Fibroblast of skin of right quadriceps (primary cell): ENCODE measurements at places on chromosomes 16 and 17.

- DNase-seq, result no peak
Measured at GRCh38 chr16:73304008-73304774, 256.3 kb upstream of the ZFHX3 start.

GRCh38 chr17:82200743-82201497 lies 11.7 kb downstream of the CCDC57 start:
- no peak for DNase-seq

DNA sequence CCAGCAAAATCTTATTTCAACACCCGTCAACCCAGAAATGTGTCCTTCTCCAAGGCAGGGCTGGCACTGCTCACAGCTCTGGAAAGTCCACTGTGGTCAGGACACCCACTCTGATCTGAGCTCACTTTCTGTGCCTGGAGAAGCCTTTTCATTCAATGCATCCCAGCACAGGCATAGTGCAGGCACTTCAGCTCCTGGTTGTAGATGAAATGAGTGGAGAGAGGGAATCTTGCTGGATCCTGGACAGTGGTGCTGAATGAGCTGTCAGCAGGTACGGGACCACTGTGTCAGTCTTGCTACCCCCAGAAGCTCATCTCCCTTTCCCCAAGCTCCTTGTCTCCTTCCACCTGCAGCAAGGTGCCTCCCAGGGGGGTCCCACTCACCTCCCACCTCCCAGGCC lies 86.1 kb upstream of the SALL1 start:
- DNase-seq, result no peak

GRCh38 chr16:521381-522210 lies 5.9 kb upstream of the CAPN15 start:
- no peak for DNase-seq

DNA sequence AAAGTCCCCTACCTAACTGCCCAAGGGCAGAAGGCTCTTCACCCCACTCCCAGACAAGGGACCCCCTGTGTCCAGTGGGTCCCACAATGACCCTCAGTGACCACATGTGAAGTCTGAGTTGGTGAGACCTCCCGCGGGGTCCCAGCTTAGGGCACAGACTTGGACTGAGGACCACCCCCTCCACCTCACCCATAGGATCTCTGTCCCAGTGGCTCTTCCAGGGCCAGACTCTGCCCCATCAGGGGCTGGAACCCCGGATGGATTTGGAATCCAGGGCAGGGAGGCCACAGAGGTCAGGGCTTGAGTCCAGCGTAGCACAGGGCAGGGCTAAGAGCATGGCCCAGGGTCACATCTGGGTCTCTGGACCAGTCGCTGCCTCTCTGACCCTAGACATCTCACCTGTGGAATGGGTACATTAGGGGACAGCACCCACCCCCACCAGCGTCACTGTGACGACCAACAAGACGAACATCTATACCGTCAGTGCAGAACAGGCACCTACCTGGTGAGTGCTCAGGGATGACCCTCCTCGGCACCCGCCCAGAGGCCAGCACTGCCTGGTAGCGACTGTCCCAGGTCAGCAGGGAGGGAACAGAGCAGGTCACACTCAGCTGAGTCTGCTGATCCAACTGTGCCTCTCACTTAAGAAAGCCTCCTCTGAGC lies 37.7 kb downstream of the TNFRSF13B start:
- no peak for DNase-seq

- DNase-seq, result peak; percentile 24
Measured at GRCh38 chr17:50213026-50214022, 11.9 kb upstream of the COL1A1 start.

GRCh38 chr17:70089513-70090148 lies 14.6 kb downstream of the KCNJ16 start:
- DNase-seq, result no peak

DNA sequence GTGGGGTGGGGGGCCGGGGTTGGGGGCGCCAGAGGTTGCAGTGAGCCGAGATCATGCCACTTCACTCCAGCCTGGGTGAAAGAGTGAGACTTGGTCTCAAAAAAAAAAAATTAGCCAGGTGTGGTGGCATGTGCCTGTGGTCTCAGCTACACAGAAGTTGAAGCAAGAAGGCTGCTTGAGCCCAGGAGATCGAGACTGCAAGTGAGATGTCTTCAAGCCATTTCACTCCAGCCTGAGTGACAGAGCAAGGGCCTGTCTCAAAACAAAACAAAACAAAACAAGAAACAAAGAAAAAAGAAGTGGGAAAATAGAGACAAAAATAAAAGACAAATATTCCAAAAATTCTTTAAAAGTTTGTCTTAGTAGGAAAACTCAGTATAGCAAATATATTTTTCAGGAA lies 135.1 kb upstream of the CORO6 start:
- no peak for DNase-seq

GRCh38 chr17:73591296-73592078 lies 52.8 kb downstream of the SDK2 start:
- no peak for DNase-seq

- DNase-seq, result no peak
Measured at GRCh38 chr16:88390265-88390664, 7.5 kb downstream of the ZNF469 start.

DNA sequence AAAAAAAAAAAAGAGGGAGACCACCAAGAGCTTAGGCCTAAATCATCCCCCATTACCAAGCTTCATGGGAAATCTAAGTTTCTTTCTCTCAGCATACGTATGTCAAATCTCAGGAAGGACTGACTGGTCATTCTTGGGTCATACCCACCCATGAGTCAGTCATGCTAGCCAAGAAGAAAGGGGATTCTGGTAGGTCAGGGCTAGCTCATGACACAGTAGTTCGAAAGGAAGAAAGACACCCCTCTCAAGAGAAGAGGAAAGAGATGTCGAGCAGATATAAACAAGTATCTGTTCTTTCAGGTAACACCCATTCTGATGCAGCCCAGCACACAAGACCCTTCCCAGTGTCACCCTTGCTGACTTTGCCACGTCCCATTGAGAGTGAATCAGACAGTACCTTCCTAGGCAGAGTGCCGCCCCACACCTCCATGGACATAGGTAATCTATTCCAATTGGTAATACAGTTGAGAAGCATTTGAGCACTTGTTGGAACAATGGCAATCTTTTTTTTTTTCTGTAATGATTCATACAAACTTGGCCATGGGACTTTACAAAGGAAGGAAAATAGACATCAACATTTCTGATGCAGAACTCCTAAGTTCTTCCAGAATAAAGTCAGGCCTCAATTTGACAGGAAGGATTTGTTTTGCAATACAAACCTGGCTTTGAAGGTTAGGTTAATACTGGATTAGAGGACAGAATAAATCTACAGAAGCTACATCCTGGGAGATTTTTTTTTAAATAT lies 38.2 kb downstream of the COPRS start:
- no peak for DNase-seq
